Stimulated activated CD4-positive, alpha-beta T cell treated with anti-CD3 and anti-CD28 coated beads, Interleukin-1b, Interleukin-23, amount 100 ng/mL, for 1 hour (primary cell): ENCODE measurements at places on chromosomes 5 and 9.
A peak's percentile ranks its signal among the peaks of the same experiment; 100 is the strongest.

GRCh38 chr5:76403766-76404222 is 709 bp downstream of the IQGAP2 start:
- DNase-seq = peak; percentile 35

DNA sequence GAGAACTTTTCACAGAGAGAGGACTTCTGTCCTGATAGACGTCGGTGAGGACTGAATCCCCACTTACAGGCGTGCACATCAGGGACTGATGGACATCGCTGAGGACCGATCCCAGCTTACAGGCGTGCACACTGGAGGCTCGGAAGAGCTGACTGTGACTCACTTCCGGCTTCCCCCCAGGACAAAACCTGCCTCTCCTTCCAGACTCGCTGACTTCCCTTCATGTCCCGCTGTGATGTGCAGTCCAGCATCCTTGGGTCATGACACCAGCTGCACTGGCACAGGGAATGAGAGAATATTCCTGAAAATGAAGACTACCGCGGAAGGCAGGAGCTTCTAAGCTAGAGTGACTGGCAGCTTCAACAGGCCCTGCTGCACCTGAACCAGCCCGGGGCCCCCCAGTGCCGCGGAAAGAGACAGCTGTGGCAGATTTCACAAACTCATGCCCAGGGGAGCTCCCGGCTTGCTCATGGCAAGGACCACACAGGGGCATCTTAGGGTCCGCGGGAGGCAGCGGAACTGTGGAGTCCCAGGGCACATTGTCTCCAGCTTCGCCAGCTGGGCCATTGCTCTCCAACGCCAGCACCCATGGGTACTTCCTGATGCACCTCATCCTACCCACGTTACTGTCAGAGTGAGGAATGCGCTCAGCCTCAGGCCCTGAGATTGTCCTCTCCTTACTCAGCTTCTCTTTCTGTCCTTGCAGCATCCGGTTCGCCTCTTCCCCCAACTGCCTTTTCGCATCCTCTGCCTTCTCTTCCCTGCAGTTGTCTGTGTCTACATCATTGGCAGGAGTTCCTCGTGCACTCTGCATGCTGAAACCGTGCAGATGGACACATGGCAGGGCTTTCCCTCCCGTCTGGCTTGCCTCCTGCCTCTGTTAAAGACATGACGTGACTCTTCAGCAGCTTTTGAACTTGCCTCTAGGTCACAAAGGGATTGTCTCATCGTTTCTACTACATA is 29.5 kb downstream of the SURF6 start:
- DNase-seq = no peak

GRCh38 chr5:64532657-64533056 is 26.8 kb downstream of the RGS7BP start:
- no peak for DNase-seq

DNA sequence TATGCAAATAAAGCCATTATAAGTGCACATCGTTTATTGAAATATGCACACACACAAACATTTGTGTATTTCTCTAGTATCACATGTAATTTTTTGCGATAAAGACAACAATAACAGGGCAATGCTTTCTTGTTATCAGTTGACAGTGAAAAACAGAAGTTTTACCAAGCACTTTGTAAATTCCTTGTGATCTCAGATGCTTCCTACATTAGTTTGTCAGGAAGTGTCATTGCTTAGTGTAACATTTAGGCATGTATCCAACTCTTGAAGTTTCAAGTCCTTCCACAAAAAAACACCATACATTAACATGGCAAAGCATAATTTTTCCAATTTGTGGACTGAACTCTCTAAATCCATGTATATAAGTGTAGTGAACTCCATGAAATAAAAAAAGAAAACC is 46.4 kb downstream of the MOCS2 start:
- no peak for DNase-seq

DNA sequence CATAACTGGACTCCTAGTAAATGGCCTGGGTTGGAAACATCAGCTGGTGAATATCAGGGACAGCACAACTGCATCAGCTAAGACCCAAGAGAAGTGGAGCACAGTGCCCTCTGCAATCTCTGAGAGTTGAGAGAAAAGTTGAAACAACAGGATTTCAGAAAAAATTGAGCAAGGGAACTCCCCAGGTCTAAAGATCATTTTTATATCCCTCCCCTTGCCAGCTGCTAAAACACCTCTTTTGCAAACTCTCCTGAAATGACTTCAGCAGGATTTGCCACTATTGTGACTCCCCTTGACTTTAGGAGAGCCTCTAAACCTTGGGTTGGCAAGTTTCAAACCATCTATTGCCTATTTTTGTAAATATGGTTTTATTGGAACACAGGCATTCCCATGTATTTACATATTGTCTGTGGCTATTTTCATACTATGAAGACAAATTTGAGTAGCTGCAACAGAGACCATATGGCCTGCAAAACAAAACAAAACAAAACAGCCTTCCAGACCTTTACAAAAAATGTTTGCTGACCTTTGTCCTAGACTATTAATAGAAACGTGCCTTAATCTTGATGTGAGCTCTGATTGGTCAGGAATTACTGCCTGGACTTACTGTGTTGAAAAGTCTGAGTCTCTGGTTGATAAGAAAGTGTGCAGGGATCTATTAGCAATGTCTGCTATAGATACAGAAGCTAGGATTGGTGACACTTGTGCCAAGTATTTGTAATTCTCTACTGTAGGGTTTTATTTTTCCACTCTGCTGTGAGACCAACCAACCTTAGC is 37.7 kb upstream of the PLPPR1 start:
- DNase-seq = no peak

DNA sequence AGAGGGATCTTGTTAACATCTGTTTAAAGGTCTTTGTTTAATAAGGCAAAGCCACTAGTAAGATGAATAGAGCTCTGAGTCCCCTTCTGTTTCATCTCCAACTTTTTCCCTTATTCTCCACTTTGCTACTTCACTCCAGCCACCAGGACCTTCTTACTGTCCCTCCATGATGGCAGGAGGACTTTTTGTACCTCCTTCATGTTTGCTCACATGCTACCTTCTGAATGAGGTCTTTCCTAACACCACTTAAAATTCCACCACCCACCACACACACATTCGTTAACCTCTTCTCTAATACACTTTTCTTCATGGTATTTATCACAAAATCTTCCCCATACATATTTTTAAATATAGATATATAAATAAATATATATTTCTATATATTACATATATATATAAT is 501.9 kb downstream of the PDE4D start:
- no peak for DNase-seq

DNA sequence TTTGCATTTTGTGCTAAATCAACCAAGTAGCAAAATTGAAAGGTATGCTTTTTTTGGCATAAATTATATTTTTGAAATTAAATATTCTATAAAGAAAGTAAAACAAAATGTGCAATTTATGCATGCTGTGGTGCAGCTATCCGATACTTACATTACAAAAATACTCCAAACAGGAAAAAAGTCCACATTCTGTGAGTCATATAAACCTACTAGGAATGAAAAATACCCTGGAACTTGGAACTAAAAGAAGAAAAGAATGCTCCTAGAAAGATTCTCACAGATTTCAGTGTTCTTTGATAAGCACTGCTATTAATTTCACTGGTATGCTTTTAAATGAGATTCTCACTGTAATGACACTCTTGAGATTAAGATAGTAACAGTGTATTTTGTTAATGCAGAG is 92.6 kb downstream of the OSMR start:
- no peak for DNase-seq

DNA sequence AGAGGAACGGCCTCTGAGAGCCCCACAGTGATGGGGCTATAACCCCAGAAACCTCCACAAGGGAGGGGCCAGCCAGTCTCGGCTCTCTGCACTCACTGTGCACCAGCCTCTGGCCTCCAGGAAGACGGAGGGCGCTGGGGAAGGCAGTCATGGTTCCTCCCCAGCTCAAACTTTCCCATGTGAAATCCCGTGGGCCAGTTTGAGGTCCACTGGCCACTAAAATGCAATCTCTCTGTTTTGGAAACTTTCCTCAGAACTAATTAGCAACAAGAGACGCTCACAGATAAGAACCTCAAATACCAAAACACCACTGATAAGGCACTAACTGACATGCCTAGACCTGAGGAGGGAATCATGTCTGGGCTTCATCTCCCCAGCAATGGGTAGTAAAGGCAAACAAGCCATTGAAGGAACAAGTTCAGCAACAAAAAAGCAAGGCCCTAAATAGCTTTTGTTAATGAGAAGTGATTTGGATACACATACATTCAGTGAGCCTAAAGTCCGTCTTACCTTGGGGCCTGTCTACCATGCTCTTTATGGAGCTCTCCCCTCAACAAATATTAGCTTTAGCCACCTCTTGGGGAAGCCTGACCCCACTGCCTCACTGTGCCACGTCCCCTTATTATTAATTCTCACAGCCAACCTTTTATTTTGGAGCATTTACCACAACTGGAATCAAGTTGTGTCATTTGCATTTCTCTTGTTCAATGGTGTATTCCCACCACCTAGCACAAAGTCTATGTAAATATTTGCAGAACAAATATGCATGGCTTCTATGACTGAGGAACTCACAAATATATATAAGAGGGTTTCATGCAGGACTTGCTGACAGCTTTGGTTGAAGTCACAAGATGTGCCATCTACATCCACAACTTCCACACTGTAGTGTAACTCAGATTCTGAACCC is 56.1 kb upstream of the GLRX start:
- DNase-seq = no peak

GRCh38 chr5:136098176-136098575 is 34.5 kb upstream of the SMAD5 start:
- no peak for DNase-seq

DNA sequence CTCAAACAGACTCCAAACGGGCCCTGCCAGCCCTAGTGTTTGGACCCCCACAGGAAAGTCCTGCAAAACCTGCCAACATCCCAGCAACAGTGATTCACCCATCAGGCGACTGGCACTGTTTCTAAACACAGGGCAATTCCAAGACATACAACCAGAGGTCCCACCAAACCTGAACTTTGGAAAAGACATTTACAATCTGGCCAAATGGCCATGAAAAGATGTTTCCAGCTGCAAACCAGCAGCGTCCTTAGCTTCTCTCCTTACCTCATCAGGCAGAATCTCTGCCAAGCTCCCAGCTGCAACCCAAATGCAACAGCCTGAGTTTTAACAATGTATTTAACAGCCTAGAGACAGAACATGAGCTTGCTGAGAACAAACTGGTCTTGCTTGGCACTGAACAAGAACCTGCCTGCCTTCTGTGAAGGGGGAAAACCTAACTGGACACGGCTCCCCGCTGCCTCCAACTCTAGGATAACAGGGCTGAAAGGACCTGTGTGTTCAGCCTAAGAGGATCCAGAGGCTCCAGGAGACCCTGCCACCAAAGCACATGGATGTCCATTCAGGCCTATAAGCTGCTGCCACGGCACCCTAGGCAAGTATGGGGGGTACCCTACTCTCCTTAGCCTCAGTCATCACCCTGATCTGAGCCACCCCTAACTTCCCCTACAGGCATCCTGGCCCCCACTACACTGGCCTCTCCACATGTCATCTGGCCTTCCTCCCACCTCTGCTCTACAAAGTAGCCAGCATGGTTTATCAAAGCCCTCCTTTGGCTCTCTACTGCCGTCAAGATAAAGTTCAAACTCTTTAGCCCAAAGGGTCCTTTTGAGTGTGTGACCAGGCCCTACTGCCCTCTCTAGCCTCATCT is 5.6 kb downstream of the P4HA2 start:
- DNase-seq = no peak

GRCh38 chr9:135147474-135147805 is 60.0 kb downstream of the OLFM1 start:
- no peak for DNase-seq

DNA sequence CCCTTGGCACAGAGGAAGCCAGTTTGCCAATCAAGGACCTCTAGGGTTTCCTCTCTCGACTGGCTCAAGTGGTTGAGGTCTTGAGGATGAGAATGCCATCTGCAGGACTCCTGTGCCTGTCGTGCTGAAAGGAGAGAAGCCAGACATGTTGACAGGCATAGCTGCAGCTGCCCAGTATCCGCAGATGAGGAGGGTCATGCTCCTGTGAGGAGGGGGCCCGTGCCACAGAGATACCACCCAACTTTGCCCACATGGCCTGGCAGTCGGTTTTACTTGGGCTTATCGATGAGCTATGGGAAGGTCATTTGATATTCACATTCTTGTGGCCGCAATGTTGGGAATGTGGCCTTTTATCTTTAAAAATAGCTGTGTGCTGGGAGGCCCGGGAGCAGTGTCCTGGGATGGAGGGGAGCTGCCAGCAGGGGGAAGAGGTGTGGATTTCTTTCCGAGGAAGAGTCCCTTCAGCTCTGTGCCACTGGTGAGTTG is 17.4 kb downstream of the FRMPD1 start:
- DNase-seq = no peak

DNA sequence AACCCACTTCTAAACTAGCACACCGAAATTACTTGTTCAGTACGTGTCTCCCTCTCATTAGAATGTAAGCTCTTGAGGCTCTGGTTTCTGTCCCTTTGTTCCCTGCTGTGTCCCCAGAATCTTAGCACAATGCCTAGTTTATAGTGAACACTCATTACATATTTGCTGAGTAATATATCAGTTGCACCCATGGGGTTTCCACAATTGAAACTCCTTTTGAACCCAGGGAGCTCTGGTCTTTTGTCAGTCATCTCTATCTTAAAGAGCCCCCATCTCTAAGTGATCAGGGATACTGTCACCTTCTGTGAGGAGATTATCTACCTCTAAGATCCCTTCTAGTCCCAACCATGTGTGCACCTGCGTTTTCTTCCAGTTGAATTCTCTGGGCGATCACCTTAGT is 12.8 kb downstream of the CAMK4 start:
- DNase-seq = no peak

GRCh38 chr5:95861221-95861863 is 38.8 kb upstream of the GLRX start:
- no peak for DNase-seq

DNA sequence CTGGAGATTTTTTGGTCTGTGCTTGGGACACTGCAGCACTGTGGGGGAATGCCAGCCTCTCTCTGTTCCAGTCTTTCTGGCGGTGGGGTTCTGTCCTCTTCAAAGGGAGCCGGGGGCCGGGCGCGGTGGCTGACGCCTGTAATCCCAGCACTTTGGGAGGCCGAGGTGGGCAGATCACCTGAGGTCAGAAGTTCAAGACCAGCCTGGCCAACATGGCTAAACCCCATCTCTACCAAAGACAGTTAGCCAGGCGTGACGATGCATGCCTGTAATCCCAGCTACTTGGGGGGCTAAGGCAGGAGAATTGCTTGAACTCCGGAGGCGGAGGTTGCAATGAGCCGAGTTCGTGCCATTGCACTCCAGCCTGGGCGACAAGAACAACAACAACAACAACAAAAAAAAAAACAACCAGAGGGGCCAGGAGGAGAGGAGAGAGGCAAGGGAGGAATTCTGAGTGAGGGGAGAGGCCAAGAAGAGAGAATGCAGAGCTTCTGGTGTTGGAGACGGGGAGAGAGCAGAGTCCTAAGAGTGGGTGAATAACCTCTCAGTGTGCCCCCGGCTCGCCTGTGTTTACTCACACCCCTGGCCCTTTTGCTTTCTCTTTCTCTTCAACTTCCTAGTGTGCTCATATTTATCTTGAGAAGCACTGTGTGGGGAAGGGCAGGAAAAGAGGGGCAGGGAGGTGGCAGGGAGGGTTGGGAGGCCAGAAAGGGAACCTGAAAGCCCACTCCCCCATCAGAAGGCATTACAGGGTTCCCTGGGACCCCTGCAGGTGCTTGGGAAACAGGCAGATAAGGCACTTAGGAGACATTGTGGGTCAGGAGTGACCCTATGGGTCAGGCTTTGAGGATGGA is 3.2 kb upstream of the SET start:
- DNase-seq = no peak

- DNase-seq = no peak
These were observed 762 bp downstream of the SNCAIP start for GRCh38 chr5:122312591-122313406.

GRCh38 chr9:133692364-133692985 is 45.7 kb downstream of the SARDH start:
- DNase-seq = no peak
